ENCODE measurements at places on chromosomes 1 and 21.

GRCh38 chr1:156957634-156958033 is 37.2 kb downstream of the LRRC71 start:
- no peak for DNase-seq

GRCh38 chr1:243343970-243344937 is 88.4 kb downstream of the SDCCAG8 start:
- peak; percentile 78 for DNase-seq

DNA sequence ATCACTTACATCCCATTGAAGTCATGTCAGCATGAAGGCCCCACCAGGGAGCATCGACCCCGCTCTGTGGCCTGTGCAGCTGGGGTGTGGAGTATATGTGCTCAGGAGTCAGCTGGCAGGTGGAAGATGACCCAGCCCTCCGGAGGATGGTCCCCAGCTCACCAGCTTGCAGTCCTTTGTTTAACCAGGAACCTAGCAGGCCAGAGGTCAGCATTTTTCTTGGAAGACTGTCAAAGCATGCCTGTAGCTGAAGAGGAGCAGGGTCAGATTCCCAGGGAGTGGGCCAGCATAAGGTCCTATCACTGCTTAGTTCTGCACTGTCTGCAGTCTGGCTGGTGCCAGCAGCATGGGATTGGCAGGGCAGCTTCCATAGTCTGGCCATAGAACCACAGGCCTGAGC is 12.7 kb downstream of the NFASC start:
- DNase-seq, result no peak

DNA sequence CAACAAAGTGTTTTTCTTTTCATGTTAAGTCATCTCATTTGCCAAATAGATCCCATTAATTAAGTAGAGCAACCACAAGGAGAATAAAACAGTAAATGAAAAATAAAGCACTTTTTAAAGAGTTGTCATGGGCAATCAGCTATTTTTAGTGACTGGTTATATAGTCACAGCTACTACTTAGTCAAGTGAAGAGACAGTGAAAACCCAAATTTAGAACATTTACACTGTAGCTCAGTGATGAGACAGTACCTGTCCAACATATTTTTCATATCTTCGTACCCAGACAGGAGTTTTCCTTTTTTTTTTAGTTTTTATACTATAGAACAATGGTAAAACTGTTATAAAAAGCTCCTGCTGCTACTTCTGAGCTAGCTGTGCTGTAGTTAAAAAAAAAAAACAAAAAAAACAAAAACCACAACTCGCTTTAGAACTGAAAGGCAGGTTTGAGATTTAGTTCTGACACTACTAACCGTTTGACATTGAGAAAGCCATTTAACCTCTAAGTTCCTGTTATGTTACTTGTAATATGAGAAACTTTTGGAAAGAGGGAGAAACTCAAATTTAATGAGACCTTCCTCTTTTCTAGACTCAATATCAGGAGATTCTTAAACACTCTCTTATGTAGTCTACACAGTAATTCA is 777.5 kb downstream of the ADGRL2 start:
- peak; percentile 17 for DNase-seq

DNA sequence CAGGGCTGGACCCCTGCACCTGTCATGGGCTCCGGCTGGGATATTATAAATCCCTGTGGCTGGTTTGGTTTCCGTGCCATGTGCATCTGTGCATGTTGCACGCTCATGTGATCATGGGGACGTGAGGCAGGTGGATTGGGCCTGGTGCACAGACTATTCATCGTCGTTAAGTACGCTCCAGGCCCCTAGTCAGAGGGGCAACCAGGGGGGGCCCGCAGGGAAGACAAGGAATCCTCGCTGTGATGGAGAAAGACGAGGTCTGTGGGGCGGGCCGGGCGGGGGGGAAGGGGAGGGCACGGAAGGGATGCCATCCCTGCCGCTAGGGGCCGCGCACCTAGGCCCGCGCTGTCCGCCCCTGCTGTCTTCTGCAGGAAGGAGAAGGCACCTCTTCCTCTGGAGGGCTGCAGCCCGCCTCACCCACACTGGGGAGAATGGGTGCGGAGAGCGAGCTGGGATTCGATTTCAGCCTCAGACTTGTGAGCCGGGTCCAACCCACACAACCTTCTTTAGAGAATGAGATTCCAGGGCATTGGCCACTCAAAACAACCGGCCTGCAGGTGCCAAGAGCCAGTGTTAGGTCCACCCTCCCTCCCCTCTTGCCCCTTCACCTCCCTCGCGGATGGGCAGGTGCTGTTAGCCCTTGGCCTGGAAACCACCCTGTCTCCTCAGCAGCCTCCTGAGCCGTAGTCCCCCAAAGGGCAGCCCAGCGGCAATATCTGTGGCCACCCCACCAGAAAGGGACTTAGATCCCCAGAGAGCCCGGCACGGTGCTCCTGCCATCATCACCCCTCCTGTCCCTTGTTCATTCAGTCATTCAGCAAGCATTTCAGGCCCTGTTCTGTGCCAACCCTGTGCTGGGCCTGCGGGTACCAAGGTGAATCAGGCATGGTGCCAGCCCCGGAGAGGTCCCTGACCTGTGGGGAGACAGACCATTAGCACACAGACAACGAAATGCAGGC is 950 bp upstream of the LRP8 start:
- no peak for DNase-seq

GRCh38 chr1:207944571-207944970 is 33.6 kb upstream of the CD34 start:
- DNase-seq, result no peak

DNA sequence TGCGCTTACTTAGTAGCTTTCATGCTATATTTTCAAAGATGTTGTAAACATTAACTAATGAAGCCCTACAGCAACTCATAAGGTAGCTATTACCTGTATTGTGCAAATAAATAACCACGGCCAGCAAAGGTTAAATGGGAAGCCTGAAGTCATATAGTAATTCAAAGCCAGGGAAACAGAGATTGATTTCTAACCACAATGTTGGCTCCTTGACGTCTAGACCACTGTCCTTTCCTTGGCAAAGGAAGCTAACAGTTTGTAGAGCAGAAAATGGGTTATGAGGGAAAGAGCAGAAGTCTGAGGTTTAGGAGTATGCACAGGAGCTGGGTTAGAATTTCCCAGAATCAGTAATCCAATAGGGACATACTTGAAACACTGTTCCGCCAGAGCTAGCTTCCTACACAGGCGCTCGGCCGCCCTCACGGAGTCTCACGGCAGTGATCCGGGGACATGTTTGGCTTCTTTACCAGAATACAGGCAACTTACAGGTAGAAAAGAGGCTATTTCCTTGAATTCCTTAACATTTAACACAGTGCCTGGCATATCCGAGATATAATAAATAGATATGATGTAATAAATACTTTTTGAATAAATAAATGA is 298.8 kb upstream of the LYPLAL1 start:
- DNase-seq, result no peak

DNA sequence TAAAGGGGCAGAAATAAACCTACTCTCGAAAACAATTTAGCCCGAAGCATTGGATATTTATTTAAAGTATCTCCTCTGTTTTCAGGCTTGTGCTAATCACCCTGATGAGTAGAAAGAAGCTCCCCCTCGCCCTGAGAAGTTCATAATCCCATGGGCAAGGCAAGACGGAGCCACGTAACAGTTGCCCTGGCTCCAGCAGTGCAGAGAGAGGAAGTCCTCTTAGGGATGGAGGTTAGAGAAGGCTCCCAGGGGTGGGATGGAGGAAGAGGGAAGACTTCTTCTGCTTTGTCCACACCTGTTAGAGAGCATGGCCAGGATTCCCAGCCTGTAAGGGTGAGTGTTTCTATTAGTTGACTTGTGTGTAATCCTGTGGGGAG is 3.4 kb upstream of the GPR25 start:
- DNase-seq, result no peak

DNA sequence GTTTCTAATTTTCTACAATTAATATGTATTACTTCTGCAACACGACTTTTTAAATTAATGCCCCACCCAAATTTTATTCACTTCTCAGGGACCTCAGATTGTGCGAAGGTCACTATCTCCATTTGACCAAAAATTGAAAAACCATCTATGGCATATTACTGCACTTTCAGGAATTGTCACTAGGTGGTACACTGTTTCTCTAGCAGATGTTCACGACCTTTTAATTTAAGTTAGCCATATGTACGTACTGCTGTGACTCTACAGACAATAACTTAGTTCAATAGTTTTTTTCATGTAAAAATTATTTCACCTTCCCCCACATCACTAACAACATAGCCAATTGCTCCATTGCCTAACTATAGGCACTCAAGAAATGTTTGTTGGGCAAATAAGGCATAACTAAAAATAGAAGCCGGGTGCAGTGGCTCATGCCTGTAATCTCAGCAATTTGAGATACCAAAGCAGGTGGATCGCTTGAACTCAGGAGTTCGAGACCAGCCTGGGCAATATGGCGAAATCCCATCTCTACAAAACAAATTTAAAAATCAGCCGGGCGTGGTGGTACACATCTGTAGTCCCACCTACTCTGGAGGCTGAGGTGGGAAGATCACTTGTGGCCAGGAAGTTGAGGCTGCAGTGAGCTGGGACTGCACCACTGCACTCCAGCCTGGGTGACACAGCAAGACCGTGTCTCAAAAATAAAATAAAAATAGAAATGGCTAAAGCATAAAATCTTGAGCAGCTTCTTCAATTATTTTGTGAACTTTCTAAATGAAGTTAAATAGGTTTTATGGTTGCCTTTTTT is 75.7 kb upstream of the PKN2 start:
- DNase-seq, result peak; percentile 31

DNA sequence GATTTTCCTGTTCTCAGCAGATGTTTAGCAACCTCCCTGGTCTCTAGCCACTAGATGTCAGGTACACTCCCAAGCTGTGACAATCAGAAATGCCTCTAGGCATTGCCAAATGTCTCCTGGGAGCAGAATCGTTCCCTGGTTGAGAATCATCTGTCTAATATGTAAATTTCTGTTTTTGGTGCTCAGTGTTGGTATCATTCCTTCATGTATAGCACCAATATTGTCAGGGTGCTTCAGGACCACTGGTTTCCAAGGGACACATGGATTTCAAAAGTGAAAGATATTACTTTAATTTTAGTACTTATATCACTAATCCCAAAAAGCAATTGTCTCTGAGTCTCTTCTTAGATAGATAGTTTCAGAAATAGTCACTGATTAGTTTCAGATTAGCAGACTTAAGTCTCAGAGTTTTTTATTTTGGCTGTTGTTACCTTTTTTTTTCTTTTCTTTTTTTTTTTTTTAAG is 160.1 kb downstream of the PTPRC start:
- no peak for DNase-seq

GRCh38 chr21:45278156-45278911 is 9.4 kb downstream of the POFUT2 start:
- no peak for DNase-seq

GRCh38 chr1:66556161-66556611 is 22.2 kb downstream of the SGIP1 start:
- DNase-seq, result no peak

DNA sequence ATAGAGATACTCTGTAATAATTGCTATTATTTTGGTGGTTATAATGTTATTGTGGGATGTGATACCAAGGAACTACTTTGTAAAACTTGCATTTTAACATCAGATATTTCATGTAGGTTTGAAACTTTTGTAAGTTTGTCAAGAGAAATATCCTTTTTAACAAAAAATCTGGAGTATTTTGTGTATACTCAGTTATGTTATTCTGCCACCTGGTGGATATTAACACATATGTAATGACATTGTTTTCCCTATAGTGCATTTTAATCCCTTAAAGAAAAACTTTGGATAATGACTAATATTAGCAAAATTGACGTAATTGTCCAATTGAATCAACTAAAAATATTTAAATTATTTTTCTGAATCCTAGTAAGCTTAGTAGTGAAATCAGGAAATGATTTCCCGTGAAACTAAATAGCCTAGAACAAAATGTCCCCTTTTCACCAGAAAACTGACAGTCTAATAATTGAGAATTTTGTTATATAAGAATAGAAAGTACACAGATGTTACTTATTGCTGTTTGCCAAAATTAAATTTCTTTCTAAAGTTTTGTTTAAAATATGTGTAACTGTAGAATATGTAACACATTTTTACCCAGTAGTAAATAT is 39.6 kb downstream of the KCTD3 start:
- DNase-seq, result peak; percentile 34

GRCh38 chr1:94734963-94735901 is 84.9 kb upstream of the SLC44A3 start:
- DNase-seq, result peak; percentile 35

DNA sequence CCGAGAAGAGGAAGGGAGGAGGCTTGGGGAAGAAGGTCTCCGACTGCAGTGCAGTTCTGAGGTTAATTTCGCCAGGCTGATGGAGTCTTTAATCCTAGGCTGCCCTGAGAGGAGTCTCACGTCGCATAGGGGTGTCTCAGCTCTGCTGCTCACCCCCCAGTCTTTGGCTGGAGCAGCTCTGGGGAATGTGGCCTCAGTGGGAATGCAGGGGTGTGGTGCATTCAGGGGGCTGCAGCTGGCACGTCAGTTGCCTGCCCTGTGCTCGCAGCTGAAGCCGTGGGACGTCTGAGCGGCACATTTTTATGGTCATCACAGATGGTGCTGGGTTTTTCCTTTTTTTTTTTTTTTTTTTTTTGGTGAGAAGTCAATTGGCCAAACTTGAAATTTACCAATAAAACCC is 38.2 kb downstream of the ACTN2 start:
- no peak for DNase-seq

DNA sequence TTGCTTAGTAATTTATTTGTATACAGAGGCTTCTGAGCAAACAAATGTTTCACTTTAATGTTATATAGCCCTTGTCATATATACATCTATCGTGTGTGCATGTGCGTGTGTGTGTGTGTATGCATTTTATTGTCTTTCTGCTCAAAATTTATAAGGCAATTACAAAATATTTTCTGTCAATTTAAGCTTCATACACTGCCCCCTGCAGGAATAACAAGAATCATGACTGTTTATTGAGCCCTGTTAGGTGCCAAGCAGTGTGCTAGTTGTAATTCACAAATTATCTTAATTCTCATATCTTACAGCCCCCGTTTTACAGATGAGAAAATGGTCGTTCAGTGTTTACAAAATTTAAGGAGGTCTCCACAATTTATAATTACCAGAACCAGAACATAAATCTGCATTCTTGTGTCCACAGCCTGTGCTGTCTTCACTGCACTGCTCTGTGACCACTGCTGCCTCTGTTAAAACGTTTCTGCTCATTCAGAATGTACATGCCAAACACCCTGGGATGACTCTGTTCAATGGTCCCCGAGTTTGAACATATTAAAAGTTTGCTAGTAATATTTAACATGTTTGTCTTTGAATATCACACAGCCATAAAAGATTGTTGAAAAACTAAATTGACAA is 181.3 kb downstream of the ATP6V1G3 start:
- DNase-seq, result peak; percentile 25

DNA sequence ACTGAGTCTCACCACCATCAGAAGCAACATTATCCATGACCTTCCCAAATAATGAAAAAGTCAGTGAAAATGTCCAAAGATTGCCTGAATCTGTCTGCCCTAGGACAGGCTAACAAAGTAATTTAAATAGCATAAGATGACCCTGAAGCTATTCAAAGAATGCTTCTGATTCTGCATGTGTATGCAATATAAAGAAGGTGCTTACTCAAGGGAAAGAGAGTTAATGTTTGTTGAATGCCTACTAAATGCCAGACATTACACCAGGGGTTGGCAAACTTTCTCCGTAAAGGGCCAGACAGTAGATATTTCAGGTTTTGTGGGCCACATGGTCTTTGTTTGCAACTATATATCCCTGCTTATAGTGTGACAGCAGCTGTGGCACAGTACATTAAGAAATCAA is 221.9 kb upstream of the DMRTA2 start:
- DNase-seq, result no peak
